Progenitor cell of endocrine pancreas (in vitro differentiated cells): ENCODE measurements at places on chromosomes 3 and 15.

GRCh38 chr15:92709110-92709790 is 53.7 kb upstream of the FAM174B start:
- no peak for DNase-seq

DNA sequence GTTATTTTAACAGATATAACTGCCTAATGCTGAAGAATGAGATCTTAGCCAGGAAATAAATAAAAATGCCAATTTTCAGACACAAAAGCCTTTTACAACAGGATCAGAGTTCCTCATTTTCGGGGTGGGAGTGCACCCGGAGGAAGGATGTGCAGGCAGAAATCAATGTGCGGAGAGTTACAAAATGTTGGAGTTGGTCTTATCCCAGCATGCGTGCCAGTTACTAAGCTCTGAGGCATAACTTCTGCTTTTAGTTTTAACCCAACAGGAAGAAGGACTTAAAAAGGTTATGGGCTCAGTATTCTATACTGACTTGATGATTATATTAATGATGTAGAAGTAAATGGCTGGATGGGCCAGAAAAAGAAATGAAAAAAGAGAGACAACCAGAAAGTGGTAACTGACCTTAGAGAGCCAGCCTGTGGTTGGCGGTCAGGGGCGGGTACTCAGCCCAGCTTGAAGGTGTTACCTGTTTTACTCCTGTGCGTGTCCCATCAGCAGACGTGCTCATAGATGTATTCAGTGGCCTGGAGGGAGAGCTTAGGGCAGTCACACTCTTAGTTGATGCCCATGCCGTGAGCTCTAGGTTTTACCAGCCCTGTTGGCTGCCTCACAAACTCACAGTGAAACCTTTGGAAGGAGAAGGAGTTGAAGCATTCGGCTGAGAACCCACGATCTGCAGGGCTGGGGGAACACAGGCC is 164.7 kb downstream of the SV2B start:
- DNase-seq: no peak

- DNase-seq: no peak
These were observed 24.7 kb upstream of the TM2D3 start for GRCh38 chr15:101676921-101677329.

GRCh38 chr15:65366122-65366892 is 11.5 kb downstream of the IGDCC3 start:
- no peak for DNase-seq

DNA sequence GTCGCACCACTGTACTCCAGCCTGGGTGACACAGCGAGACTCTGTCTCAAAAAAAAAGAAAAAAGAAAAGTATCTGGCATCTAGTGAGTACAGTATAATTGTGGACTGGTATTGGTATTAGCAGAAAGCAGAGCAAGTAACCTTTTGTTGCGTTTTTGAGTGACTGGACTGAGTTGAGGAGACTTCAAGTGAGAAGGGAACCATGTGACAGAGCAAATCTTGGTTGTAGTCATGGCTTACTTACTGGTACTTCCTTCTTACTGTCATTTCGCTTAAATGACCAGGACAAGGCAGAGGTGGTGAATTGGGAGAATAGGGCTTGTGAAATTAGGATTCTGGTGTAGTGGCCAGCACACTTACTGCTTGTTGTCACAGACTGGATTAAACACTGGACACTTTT is 20.6 kb downstream of the RTF1 start:
- no peak for DNase-seq

- no peak for DNase-seq
These were observed 59.5 kb downstream of the BFSP2 start for GRCh38 chr3:133459400-133459799.

DNA sequence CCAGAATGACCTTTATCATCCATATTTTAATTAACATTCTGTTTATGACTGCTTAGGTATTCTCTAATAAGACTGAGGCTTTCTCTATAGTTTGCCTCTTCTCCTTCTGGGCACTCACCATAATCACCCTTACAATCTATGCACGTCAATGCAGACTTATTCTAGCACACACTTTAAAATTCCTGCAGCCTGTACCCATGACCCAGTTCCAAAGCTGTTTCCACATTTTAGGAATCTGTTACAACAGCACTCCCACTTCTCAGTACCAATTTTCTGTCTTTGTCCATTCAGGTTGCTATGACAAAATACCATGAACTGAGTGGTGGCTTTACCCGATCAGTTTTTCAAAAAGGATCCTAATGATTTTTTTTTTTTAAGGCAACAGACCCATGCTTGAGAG is 103.5 kb downstream of the SOX14 start:
- no peak for DNase-seq

DNA sequence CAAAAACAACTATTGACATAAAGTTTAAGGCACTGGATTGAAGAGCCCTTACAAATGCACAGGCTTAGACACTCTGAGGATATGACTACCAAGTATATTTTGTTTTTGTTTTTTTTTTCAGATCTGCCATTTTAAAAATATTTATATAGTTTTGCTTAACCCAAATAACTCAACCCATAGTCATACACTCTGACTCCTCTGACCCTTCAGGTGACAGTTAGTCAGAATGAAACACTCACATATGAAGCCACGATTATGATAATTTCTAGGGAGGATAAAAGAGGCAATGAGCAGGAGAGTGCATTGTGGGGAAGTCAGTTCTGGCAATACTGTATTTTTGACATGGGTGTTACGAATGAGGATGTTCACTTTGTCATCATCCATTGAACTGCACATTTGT is 774.7 kb downstream of the MECOM start:
- no peak for DNase-seq

GRCh38 chr3:97389936-97390335 is 374.6 kb upstream of the ARL6 start:
- no peak for DNase-seq

- no peak for DNase-seq
These were observed 35.0 kb downstream of the TNK2 start for GRCh38 chr3:195873281-195873887.

- DNase-seq: peak; percentile 13
These were observed 609 bp upstream of the TBC1D23 start for GRCh38 chr3:100260081-100260684.

- no peak for DNase-seq
These were observed 14.3 kb upstream of the PIK3R4 start for GRCh38 chr3:130760922-130761321.

- no peak for DNase-seq
These were observed 62.6 kb downstream of the ZIC1 start for GRCh38 chr3:147471741-147472140.

DNA sequence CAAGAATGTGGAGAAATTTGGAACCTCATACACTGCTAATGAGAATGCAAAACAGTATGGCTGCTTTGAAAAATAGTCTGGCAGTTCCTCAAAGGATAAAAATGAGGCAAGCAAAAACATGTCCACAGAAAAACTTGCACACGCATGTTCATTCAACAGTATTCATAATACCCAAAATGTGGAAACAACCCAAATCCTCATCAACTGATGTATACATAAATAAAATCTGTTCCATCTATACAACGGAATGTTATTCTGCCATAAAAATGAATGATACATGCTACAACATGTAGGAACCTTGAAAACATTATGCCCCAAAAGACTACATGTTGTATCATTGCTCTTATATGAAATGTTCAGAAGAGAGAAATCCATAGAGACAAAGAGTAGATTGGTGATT is 36.4 kb upstream of the OXTR start:
- DNase-seq: no peak

DNA sequence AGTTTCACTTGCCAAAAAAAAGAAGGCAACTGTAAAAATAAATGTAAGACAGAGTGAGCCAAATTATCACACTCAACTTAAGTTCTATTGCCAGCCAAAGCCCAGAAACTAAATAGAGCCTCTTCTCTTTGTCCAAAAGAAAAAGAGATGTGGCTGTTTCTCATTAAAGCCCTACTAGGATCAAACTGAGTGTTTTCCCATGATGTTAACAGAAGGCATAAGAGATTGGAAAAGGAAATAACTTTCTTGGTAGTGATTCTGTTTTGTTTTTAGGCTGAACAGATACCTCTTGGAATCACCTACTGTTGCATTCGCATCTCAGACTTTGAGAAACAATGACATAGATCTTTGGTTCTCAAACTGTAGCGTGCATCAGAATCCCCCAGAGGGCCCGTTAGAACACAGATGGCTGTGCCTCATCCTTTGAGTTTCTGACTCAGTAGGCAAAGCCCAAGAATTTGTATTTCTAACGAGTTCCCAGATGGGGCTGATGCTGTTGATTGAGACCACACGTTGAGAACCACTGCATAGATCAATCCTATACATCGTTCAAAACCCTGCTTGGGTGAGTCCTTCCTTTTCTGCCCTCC is 42.5 kb upstream of the SRGAP3 start:
- no peak for DNase-seq

DNA sequence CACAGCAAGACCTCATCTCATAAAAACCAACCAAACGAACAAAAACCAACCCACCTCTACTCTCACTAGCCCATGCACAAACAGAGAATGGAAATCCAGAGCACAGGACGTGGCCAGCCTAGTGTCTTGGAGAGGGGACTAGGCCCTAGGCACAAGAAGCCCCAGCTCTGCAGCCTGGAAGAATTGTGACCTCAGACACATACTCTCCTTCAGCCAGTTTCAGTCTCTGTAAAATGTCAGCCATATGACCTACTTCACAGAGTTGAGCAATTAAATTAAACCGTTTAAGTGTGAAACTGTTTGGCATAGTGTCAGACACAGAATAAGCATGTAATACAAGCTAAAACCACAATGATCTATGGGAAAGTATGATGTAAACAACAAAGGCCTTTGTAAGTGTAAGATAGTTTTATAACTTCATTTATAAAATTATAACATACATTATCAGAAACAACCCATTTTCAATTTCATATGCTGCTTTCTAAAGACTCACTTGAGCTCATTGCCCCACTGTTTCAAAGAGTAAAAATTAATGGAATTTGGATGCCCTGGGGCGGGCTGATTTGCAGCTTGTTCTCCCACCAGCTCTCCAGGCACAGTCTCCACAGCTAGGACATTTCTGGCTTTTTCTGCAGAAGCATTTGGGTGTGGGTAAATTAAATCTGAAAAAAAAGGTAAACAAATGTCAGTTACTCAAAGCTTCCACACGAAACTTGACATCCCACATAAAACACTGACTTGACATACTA is 32.9 kb downstream of the TBC1D2B start:
- no peak for DNase-seq

GRCh38 chr3:81910244-81910852 is 148.9 kb upstream of the GBE1 start:
- no peak for DNase-seq

- DNase-seq: no peak
These were observed 77.5 kb downstream of the RAD18 start for GRCh38 chr3:8885536-8886316.

- no peak for DNase-seq
These were observed 932 bp downstream of the ARL8B start for GRCh38 chr3:5122741-5123706.

- no peak for DNase-seq
These were observed 1.2 kb downstream of the TRH start for GRCh38 chr3:129975705-129976048.

- DNase-seq: no peak
These were observed 90.1 kb downstream of the SATB1 start for GRCh38 chr3:18334837-18335601.

DNA sequence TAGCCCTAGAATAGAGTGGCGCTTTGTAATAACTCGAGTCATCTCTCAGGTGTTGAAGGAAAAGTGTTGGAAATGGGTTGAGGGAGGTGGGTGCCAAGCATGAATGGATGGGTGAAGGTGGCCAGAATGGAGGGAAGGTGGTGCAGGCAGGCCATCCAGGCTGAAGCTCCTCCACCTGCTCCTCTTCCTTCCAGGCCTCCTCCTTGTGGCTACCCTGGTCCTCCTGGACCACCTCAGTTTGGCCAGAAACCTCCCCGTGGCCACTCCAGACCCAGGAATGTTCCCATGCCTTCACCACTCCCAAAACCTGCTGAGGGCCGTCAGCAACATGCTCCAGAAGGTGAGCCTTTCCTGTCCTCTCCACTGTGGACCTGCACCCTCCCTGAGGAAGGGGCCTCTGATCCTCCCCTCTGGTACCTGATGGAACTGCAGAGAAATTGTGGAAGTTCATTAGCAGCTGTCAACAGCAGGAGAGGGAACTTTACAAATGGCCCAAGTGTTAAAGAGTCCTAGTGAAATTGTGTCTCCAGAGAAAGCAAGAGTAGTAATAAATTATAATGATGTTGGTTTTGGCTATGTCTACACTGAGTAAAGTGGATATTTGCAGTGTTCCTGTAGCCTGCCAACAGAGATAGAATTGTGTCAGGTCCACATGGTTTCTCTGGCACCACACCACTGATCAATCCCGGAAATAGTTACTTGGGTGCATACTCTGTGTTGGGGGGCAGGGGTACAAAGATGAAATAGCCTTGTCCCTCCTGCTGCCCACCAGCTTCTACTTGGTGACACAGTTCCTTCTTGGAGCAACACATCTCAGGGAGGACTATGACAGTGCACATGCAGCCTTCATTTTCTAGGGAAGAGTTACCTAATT is 1.6 kb downstream of the IL12A start:
- no peak for DNase-seq

DNA sequence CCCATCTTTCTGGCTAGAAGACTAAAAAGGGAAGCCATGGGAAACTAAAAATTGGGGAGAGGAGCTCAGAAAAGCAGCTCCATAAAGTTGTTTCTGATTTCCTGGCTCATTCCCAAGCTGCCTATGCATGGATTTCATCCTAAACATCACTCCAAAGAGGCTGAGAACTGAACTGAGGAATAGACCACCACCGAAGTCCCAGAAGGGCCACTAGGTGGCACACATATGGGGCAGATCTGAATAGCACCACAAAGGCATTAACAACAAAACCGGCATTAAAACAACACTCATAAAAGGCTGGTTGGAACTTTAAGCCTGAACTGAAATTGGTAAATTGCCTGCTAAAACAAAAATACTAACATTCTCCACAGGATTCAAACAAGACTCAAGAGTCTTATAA is 106.3 kb downstream of the PLD1 start:
- no peak for DNase-seq

DNA sequence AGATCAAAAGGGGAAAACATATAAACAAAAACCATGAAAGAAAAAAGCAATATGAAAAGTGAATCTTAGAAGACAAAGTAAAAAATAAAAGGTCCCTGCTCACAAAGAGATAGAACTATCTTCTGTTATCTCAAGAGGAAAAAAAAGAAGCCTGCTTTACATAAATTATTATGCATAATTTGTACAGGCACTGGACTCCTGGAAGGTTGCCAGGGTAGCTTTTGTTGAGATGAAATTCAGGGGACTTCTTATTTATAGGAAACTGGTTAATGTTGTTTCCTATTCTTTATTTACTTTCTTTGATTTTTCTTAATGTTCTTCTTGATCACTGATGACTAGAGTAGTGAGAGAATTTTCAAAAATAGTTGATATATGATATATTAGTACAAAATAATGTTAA is 66.9 kb downstream of the PPM1L start:
- no peak for DNase-seq

GRCh38 chr15:35309886-35310285 is 224.8 kb upstream of the NANOGP8 start:
- no peak for DNase-seq
